CD4-positive, alpha-beta T cell treated with Interferon gamma for 1 hour (primary cell): ENCODE measurements at places on chromosomes 3 and 15.

- no peak for DNase-seq
Measured at GRCh38 chr15:42544853-42545629, 3.6 kb downstream of the LRRC57 start.

DNA sequence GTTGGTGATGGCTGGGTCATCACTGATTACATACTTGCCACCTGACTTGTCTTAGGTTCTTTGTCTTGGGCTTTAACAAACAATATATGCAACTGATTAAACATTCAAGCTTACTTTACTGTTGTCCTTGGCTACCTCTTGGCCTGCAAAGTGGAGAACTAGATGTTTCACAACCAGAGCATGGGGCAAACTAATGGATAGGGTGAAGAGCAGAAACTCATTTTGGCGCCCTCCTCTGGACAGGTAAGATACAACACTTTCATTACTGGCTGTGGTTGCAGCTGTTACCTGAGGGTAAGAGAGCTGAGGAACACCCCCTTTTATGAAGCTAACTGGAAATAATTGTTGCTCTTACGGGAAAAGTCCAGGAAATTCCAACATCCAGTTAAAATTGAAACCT lies 262.1 kb downstream of the NAALADL2 start:
- no peak for DNase-seq

GRCh38 chr3:132433121-132433520 lies 15.8 kb downstream of the DNAJC13 start:
- no peak for DNase-seq

DNA sequence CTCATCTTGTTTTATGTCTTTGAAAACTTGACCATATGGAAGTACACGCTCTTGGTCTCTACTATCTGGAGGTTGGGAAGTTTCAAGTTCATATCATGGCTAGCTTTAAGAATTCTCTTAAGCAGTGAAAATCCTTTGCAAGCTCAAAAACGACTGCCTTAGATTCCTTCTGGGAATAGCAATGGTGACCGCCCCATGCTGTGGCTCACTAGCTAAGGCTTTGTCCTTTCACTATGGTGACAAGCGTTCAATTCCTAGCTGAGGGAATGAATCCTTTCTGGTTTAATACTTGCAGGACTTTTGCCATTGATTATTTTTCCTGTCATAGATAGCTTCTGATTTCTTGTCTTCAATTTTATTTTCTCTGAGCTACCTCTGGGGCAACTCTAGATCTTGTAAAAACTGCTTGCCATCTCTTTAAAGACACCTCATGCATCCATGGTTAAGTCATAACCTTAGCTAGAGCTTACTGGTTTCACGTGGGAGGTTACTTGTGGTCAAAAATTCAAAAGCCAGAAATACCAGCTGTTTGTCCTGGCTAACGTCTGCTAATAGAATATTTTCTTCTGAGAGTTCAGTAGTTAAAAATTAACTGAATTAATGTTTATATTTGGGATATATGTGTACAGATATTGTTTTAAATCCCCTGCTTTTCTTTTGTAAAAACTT lies 673.4 kb upstream of the CBLB start:
- no peak for DNase-seq

GRCh38 chr15:71973366-71973765 lies 144.6 kb downstream of the MYO9A start:
- no peak for DNase-seq

DNA sequence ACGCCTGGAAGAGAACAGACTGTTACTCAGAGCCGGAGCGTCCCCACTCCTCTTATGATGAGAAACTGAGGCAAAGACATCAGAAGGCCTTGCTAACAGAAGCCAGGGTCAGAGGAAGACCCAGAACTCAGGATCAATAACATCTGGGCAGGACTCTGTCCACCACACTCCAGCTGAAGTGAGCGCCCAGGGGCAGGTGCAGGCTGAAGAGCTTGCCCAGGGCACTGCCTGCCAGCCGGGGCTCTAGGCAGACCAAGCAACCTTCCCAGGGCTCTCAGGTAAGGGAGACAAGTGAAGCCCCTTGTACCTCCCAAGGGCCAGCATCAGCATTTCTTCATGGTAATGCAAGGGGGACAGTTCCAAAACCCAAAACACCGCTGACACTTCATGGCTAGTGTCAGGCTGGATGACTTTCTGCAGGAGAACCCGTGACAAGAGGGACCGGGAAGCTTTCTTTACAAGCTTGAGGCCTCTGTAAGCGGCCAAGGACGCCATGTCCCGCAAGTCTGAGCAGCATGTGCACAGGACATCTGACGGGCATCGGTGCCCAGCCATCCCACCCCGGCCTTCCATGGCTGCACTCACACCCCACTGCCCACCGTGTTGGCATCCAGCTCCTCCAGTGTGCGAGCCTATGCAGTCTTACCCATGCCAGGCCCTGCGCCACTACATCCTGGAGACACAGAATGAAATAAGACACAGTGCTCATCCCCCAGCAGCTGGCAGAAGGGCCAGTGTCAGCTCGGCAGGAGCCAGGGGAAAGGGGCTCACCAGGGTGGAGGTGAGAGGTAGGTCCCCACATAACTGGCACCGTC lies 14.1 kb downstream of the XXYLT1 start:
- DNase-seq: no peak

- DNase-seq: no peak
Measured at GRCh38 chr3:3862534-3862933, 63.3 kb downstream of the LRRN1 start.

- no peak for DNase-seq
Measured at GRCh38 chr15:46576646-46577395, 942.0 kb downstream of the SQOR start.

- DNase-seq: no peak
Measured at GRCh38 chr3:169509780-169510692, 153.5 kb downstream of the MECOM start.

- no peak for DNase-seq
Measured at GRCh38 chr15:52076889-52077781, 35.4 kb downstream of the BCL2L10 start.

DNA sequence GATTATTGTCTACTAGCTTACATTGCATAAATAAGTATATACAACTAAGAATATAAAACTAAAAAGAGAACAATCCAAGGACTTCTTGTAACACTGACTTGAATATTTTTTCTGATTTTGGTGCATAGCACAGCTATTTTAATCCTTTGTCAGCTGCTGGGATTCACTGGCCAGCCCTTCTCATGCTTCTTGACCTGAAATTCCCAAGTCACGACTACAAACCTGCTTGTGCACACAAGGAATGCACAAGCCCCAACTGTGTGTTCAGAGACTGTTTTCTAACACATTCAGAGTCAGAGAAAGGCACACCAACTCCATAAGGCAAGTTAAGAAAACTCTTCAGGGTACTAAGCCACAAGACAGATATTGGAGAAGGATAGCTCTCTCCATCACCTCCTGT lies 80.9 kb downstream of the TNIK start:
- no peak for DNase-seq

DNA sequence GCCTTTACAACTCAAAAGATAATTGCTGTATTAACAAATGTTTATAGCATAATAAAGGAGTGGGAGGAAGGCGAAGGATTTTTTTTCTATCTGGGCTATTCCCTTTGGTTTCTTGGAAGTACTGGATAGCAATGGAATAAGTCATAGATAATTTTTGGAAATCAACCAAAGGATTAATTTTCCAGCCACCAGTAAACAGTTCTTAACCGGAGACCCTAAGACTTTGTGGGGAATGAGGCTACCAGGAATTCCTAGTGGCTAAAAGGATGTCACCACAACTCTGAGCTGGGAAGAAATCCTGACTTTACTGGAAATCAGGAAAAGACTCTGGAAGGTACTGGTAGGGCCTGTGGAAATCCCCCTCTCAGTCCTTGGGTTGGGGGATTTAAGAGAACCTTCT lies 138.4 kb upstream of the RARB start:
- DNase-seq: no peak

DNA sequence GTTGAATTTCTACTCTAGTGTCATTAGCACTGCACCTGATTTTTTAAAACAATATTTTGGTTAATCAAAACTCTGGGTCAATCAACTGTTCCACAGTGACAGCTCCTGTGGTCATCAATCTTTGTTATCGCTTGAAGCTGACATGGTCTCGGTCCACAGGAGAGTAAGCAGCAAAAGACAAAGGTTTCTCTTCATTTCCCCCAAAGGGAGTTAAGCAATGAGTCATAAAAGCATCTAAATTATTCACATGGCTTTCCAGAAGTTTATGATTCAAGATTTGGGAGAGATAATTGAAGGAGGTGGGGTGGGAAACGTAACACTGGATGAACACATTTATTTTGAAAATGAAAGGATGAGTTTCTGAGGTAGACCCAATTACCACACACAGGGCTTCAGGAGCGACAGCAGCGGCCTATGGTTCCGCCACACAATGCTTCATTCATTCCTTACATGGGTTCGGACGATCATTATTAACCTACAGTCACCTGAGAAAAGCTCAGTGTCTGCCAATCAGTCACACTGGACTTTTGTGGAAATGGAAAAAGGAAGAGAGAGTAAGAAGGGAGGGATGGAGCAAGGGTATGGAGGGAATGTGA lies 505.1 kb downstream of the FHIT start:
- DNase-seq: no peak

DNA sequence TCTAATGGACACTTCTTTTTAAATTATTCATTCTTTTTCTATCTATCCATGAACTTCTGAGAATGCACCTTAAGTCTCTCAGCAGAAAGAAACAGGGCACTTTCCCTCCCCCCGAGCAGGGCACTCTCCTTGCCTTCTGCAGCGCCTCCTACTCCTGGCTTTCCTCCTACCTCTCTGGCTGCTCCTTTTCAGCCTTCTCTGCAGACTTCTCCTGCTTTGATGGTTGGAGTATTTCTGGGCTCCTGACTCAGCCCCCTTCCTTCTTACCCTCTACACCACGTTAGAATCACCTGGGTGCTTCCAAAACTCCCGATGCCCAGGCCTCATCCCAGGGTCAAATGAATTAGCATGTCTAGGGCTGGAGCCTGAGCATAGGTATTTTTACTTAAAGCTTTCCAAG lies 3.4 kb downstream of the SCN5A start:
- DNase-seq: no peak

- no peak for DNase-seq
Measured at GRCh38 chr15:28178290-28178689, 79.2 kb upstream of the OCA2 start.

GRCh38 chr15:38226608-38227266 lies 25.9 kb upstream of the SPRED1 start:
- DNase-seq: no peak

GRCh38 chr3:194176274-194176991 lies 40.5 kb downstream of the HES1 start:
- no peak for DNase-seq

- no peak for DNase-seq
Measured at GRCh38 chr3:72630969-72631344, 217.3 kb downstream of the SHQ1 start.

GRCh38 chr3:105199217-105199616 lies 167.5 kb upstream of the ALCAM start:
- no peak for DNase-seq

DNA sequence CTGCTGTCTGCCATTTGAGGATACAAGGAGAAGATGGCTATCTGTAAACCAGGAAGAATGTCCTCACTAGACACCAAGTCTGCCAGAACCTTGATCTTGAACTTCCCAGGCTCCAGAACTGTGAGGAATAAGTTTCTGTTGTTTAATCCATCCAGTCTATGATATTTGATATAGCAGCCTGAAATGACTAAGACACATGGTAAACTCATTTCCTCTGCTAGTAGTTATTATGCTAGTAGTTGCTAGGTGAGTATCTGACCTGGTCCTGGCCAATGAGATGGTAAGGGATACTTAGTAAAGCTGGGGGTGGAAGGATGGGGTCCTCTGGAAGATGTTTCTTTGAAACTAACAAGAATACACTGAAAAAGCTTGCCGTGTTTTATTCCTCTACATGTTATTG lies 280.7 kb upstream of the ARHGEF26 start:
- DNase-seq: no peak

- no peak for DNase-seq
Measured at GRCh38 chr3:146314871-146315270, 64.0 kb upstream of the PLSCR4 start.

DNA sequence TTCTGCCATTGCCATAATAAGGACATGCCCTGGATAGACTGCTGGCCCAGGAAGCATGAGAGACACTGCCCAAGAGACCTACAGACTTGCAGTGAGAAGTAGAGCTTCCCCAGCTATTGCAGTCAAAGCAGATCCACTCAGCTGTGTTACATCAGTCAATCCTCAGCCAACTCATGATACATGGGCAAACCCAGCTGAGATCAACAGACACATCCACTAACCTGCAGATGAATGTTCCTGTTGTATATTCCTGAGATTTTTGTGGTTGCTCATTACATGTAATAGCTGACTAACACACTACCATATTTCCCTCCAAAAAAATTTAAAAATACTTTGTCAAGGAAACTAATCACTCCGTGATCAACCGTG lies 68.6 kb downstream of the DCLK3 start:
- DNase-seq: no peak

- no peak for DNase-seq
Measured at GRCh38 chr3:31829010-31829409, 152.1 kb downstream of the OSBPL10 start.

- DNase-seq: no peak
Measured at GRCh38 chr3:99951701-99952100, 134.0 kb downstream of the CMSS1 start.

GRCh38 chr3:68436619-68437401 lies 495.5 kb downstream of the TAFA4 start:
- no peak for DNase-seq

- no peak for DNase-seq
Measured at GRCh38 chr3:186487819-186488218, 56.4 kb downstream of the CRYGS start.

- DNase-seq: no peak
Measured at GRCh38 chr3:9498781-9499180, 54.8 kb downstream of the LHFPL4 start.

GRCh38 chr3:17075907-17076306 lies 191.2 kb downstream of the PLCL2 start:
- no peak for DNase-seq

- DNase-seq: no peak
Measured at GRCh38 chr15:68526269-68526668, 52.5 kb upstream of the CORO2B start.

GRCh38 chr3:28171962-28172361 lies 69.5 kb upstream of the CMC1 start:
- DNase-seq: no peak

- no peak for DNase-seq
Measured at GRCh38 chr15:41567862-41568261, 8.8 kb downstream of the TYRO3 start.

DNA sequence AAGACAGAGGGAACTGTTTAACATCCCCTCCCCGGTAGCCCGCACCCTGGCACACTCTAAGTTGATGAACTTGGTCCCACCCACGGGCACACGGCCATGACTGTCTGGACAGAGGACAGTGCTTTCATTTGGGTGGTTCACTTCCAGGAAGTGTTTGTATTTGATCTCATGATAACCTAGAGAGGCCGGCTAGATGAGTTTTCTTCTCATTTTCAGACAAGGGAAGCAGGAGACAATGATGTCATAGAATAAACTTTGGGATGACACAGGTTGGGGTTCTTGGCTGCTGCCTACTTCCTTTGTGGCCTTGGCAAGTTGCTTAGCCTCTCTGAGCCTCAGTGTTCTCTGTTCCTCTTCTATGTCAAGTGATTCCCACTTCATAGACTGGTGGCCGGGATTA lies 16.1 kb upstream of the LYSMD4 start:
- DNase-seq: no peak

- no peak for DNase-seq
Measured at GRCh38 chr3:62284442-62284841, 88.9 kb downstream of the FEZF2 start.

GRCh38 chr15:83127547-83128150 lies 20.2 kb downstream of the TM6SF1 start:
- no peak for DNase-seq
